Sciatic nerve (tissue), 2 donors: ENCODE measurements at places on chromosomes 2 and 18. TPM values are rescaled to one million over a fixed set of nuclear protein-coding genes. Genes with fewer than 3 reads are reported as not detected.

ABCG8 gene
- total RNA-seq = not detected

C2orf15 gene
- not detected for total RNA-seq

NAT8 gene
- not detected for total RNA-seq

DNA sequence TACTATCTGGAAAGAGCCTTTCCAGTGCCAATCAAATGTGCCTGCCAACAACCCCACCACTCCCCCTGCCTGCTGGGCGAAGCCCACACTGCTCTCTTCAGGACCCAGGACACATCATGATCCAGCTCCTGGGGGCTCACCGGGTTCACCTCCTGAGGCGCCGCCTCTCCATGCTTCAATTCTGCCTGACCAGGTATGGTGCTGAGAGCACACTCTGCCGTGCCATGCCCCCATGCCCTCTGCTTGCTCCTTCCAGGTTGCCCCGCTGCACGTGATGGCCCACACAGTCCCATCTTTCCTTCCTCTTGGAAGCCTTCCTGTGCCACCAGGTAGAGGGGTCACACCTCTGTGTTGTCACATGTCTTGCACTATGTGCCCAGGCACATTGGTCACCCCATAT is 47.5 kb downstream of the ASB18 start:
- DNase-seq = no peak
